Breast epithelium (tissue), 4 donors: ENCODE measurements at places on chromosomes 2 and 18.

- DNase-seq, result no peak
These were observed 4.2 kb downstream of the CLK1 start for GRCh38 chr2:200860092-200860795.

DNA sequence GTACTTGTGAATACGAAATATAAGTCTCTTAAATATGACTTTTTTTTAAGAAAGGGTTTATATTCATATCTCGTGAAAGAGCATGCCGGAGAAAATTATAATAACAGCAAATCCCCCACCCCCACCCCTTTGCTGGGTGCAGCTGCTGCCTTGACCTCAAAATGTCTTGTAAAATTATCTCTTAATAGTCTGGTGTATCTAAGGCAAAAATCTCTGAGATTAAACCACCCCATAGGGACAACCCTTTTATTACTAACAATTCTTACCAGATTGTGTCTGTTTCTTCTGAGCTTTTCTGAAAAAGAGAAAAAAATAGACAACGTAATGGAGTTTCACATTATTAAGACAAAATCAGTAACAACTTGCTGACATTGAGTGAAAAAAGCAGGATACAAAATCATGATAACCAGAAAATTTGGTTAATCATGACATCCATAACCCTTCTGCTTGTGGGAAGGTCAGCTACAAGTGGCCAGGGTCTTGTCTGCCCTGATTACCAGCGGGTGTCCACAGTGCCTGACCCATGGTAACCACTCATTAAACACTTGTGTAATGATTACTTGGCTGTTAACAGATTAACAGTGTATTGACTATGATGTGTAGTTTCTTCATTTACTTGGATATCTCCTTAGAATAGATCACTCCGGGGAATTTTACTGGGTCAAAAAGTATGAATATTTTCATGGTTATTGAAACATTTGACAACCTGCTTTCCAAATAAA is 1.5 kb downstream of the STRADB start:
- no peak for DNase-seq

DNA sequence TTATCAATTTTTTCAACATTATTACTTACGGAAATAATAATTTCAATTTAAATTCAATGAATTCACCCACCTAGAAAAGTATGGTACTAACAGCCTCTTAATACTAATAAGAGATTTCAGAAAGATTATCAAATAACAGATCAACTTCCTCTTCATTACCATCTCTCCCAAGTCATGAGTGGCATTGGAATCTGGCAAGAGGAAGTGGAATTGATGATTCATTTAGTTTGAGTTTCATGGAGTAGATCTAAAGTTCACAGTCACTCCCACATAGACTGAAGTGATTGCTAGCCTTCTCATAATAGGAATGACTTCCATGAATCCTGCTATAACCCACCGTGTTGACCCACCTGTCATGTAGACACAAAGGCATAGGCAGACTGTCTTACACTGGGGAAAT is 77.7 kb upstream of the WDR75 start:
- no peak for DNase-seq

- DNase-seq, result no peak
These were observed 70.3 kb upstream of the PSME4 start for GRCh38 chr2:54041135-54041534.

DNA sequence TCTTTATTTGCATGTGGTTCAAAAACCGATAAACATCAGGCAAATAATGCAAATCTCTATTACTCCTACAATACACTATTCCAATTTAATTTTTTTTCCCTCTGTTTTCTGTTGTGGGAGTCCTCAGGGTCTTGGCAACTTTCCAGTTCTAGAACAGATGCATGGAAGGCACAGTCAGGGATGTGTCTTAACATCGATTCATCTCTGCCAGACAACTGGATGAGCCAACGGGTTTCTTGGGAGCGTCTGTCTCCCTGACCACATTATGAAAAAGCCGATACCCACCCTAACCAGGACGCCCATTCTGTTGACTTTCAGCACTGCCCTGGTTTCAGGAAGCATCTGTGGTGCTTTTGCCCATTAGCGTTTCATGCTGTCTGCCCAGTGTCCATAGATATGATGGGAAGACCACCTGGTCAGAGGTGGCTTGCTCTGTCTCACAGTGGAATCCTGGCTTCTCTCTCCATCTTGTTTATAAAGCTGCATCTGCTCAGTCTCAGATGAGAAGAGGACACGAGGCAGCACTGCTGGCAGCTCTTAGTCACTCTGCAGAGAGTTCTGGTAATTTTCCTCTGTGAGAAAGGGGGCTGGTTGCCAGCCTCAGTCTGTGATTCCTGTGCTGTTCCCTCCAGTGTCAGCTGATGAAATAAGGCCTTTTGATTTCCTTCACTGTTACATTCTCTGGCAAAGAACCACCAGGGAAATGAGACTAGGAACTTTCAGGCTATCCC is 57.9 kb upstream of the KCNE4 start:
- peak; percentile 72 for DNase-seq

- peak; percentile 40 for DNase-seq
These were observed 124.7 kb upstream of the ZNF516 start for GRCh38 chr18:76619621-76620315.

DNA sequence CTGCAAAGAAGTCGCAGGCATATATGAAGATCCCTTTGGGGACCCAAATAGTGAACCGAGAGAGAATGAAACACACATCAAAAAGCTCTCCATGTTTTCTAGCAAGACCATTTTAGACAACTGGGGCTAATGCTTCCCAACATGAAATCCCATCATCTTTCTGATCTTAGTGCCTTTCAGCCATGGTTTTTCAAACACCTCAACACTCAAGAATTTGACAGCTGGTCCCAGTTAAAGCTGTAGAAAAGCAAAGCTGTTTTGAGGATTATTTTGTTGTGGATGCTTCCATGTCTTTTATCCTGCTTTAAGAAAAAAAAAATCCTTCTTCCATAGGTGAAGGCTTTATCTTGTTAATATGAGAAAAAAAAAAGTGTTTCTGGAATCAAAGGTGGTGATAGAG is 259.1 kb downstream of the STK39 start:
- DNase-seq, result no peak

GRCh38 chr2:68124321-68124720 is 33.4 kb upstream of the PNO1 start:
- no peak for DNase-seq

- no peak for DNase-seq
These were observed 76.5 kb downstream of the BABAM2 start for GRCh38 chr2:27967076-27967475.

- no peak for DNase-seq
These were observed 75.9 kb downstream of the ACSL3 start for GRCh38 chr2:222936705-222937104.

DNA sequence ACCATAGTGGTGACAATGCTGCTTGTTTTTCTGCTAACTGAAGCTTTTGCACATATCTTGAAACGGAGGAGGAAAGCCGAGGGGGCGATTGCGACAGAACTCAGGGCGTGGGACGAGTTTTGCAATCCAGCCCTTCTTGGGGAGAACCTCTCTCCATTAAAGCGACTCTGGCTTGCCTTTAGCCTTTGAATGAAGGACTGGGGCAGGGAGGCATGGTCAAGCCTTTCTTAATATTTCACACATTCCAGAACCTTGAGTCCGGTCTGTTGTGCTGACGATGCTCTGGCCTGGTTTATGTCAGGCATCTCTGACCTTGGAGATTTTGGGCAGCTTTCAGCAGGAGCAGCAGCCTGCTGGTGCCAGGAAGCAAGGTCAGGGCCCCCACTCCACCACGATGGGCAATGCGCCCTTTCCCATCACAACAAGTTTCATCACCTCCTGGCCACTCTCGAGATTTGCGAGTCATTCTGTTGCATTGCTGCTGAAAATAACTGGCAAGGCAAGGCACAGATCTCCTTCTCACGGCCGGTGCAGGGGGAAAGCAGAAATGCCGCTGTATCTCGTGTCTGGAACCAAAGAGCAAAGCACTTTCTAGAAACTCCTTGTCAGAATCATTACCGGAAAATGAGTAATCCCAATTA is 10.8 kb downstream of the EMILIN2 start:
- DNase-seq, result no peak

GRCh38 chr2:135641156-135642068 is 100.2 kb upstream of the UBXN4 start:
- no peak for DNase-seq

- DNase-seq, result no peak
These were observed 42.0 kb upstream of the FMNL2 start for GRCh38 chr2:152292991-152293390.

GRCh38 chr2:46236876-46237859 is 60.0 kb upstream of the EPAS1 start:
- DNase-seq, result no peak
